ENCODE measurements at places on chromosomes 4 and X.

DNA sequence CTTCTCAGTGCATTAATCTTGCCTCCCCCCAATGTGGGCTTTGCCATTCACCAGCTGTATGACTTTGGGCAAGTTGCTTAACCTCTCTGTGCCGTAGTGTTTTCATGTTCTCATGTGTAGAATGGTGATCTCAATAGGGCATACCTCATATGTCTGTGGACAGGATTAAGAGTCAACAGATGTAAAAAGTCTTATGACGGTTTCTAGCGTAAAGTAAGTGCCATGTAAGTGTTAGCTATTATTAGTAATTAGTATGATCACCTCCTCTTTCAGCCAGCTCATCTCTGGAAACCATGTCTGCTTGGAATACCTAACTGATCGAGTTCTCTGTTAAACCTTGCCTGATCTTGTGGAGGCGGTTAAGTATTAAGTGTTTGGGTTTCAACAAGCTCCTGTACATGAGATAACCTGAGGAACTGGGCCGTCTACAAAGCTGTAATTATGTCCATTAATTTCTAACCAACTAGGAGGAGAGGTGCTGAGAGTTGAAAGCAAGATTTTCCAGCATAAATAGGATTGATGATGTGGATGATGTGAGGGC, 66.3 kb downstream of the TSC22D3 start:
- no peak overlapping the region for H3K27ac ChIP-seq
- H3K4me3 ChIP-seq, result no peak overlapping the region
- peaks cover 3% of the 10 kb centered on the region for H3K4me1 ChIP-seq
- no peaks in the 10 kb centered on the region for H3K27me3 ChIP-seq
- no peak for DNase-seq

DNA sequence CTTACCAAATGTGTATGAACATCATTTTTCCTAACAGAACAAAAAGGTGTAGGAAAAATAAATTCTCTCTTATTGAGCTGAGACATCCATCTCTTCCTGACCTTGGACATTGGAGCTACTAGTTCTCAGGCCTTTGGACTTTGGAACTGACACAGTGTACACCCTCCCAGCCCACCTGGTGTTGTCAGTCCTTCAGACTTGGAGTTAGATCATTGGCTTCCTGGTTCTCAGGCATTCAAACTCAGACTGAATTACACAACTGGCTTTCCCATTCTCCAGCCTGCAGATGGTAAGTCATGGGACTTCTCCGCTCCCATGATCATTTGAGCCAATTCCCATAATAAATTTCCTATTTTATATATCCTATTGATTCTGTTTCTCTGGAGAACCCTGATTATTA, 84.8 kb upstream of the EDNRA start:
- no peaks in the 10 kb centered on the region for H3K27me3 ChIP-seq
- DNase-seq, result no peak
- no peaks in the 10 kb centered on the region for H3K4me1 ChIP-seq
- no peak overlapping the region for H3K27ac ChIP-seq

DNA sequence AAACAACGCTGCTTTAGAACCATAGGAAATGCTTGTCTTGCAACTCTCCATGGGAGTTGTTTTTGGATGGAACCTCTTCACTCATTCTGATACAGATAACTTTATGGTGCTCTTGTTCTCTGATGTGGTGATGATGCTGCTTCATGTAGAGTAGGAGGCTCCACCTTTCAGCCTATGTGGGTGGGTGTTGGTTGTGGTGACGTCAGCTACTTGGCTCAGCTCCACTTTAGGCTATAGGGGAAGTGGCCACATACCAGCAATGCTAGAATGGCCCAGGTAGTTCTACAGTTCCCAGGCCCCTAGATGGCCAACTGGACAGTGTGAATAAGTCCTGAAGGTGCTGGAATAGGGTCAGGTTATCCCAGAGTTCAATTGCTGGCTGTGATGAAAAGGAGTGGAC, 192.1 kb downstream of the TBX22 start:
- no peak for DNase-seq
- no peaks in the 10 kb centered on the region for H3K36me3 ChIP-seq
- no peaks in the 10 kb centered on the region for H3K27me3 ChIP-seq
- H3K27ac ChIP-seq, result no peak overlapping the region
- H3K4me3 ChIP-seq, result no peak overlapping the region
- H3K4me1 ChIP-seq, result no peaks in the 10 kb centered on the region

- no peak overlapping the region for H3K27ac ChIP-seq
- no peaks in the 10 kb centered on the region for H3K36me3 ChIP-seq
- H3K4me3 ChIP-seq, result no peak overlapping the region
- H3K4me1 ChIP-seq, result no peaks in the 10 kb centered on the region
These were observed 164.9 kb downstream of the DTHD1 start for GRCh38 chr4:36446275-36446674.

DNA sequence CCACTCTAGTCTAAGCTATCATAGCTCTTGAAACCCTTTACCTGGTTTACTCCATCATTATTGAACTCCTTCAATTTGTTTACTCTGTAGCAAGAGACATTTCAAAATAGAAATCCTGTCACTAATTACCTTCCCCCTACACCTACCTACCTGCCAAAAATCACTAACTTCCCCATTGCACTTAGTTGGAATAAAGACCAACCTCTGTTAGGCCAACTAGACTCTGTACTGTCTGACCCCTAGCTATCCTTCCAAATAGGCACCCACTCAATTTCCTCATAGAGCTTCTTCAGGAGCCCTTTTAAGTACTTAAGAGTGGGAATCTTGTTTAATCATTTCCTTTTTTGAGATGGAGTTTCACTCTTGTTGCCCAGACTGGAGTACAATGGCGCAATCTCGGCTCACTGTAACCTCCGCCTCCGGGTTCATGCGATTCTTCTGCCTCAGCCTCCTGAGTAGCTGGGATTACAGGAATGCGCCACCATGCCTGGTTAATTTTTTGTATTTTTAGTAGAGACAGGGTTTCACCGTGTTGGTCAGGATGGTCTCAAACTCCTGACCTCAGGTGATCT, 8.9 kb upstream of the CDKL2 start:
- H3K4me1 ChIP-seq, result no peaks in the 10 kb centered on the region
- no peaks in the 10 kb centered on the region for H3K27me3 ChIP-seq
- H3K36me3 ChIP-seq, result peaks cover 8% of the 10 kb centered on the region
- no peak overlapping the region for H3K4me3 ChIP-seq
- DNase-seq, result no peak
- no peak overlapping the region for H3K27ac ChIP-seq

Data from lung (tissue), 17 donors.